ENCODE measurements at places on chromosomes 16 and 17. TPM values are rescaled to one million over a fixed set of nuclear protein-coding genes. Genes with fewer than 3 reads are reported as not detected.

The MRPL27 gene
- total RNA-seq = 29.4 TPM

The TIMP2 gene
- 6.7 TPM for total RNA-seq

DNA sequence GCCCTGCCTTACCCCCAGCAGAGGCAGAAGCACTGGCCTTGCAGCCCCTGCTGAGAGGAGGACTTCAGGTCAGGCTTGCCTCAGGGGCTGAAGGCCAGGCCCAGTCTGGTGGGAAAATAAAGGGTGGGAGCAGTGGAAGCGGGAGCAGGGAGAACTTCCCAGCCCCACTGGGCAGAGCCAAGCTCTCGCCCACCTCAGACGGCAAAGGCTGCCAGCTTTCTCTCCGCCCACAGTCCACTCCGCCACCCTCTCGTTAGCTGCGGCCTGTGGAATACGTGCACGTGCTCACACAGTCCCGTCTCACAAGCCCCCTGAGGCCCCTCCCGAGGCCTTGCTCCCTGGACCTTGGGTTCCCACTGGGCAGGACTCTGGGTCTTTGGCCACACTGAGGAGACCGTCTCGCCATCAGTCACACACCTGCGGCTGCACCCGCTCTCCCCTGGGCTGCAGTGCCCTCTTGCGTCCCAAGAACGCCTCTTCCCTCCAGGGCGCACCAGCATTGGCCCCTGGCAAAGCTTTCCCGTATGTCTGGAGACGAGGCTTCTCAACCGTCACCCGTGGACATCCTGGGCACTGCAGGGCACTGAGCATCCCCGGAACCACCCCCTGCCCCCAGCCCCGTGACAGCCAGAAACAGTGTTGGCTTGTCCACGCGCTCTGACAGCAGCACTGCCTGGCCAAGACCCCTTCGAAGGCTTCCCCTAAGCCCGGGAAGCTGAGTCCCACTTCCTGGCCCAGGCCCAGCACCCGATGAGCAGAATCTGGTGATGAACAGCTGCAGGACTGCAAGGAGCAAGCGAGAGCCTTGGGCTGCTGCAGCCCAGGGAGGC, 8.3 kb downstream of the MRPL28 start:
- peak; percentile 37 for DNase-seq
- H3K27me3 ChIP-seq = no peaks in the 10 kb centered on the region
- H3K4me1 ChIP-seq = peaks cover 8% of the 10 kb centered on the region
- H3K36me3 ChIP-seq = peaks cover 2% of the 10 kb centered on the region
- H3K27ac ChIP-seq = peak overlapping the region; percentile 59
- peak overlapping the region; percentile 7 for H3K4me3 ChIP-seq

- DNase-seq = no peak
- H3K36me3 ChIP-seq = no peaks in the 10 kb centered on the region
- no peaks in the 10 kb centered on the region for H3K4me1 ChIP-seq
- no peak overlapping the region for H3K27ac ChIP-seq
These were observed 257.3 kb upstream of the SALL1 start for GRCh38 chr16:51408357-51408756.

DNA sequence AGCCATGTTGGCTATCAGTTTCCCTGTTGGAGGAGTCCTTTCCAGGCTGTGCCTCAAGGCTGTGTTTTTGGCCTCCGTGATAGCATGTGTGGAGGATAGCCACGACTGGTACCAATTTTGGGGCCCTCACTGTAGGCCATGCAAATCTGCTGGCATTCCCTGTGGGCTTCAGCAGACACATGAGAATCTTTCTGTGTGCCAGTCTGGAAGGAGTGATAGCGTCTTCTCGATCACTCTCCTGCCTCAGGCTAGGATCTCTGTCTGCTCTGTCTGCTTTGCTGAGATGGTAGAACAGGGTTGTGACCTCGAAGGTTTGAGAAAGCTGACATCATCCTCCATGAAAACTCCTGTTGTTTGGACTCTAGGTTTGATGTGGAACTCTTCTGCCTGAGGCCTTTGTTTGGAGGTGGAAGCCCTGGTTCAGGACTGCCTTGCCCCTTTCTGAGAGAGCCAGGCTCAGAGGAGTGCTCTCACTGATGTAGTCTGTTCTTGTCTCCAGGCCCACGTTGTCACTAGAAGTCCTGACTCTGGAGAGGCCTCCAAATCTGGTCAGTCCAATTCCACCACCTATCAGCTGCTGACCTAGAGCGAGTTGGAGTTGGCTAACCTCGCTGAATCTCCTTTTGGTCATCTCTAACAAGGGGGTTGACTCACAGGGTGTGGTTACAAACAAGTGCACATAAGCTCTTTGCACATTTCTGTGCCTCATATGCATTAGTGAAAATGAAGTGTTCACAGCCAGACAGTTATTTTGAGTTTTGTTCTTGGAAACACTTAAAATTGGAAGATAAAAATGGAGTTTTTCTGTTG, 12.1 kb upstream of the EDC4 start:
- no peaks in the 10 kb centered on the region for H3K27me3 ChIP-seq
- peak overlapping the region; percentile 84 for H3K27ac ChIP-seq
- H3K36me3 ChIP-seq = no peaks in the 10 kb centered on the region
- H3K4me3 ChIP-seq = no peak overlapping the region

- no peaks in the 10 kb centered on the region for H3K36me3 ChIP-seq
- peak overlapping the region; percentile 96 for H3K27ac ChIP-seq
- H3K4me3 ChIP-seq = peak overlapping the region; percentile 52
- H3K4me1 ChIP-seq = peaks cover 67% of the 10 kb centered on the region
- no peak for DNase-seq
These were observed 80.0 kb downstream of the ANKRD11 start for GRCh38 chr16:89410322-89410721.

DNA sequence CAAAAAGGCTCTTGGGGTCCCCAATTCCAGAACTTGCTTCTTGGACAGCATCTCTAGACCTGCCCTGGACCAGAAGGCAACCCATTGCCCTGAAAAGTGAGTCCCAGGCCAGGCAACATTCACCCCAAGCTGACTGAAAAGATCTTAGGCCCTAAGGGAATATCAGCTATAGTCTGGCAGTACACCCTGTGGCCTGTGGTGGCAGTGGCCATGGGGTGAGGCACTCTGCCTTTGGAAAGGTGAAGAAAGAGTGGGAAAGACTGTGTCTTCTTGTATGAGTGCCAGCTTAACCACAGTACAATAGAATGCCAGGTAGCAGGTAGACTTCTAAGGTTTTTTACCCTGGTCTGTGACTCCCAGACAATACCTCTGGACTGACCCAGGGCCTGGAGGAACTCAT, 564.5 kb downstream of the CDH8 start:
- no peak overlapping the region for H3K4me3 ChIP-seq
- H3K27ac ChIP-seq = no peak overlapping the region
- DNase-seq = no peak
- H3K36me3 ChIP-seq = no peaks in the 10 kb centered on the region

DNA sequence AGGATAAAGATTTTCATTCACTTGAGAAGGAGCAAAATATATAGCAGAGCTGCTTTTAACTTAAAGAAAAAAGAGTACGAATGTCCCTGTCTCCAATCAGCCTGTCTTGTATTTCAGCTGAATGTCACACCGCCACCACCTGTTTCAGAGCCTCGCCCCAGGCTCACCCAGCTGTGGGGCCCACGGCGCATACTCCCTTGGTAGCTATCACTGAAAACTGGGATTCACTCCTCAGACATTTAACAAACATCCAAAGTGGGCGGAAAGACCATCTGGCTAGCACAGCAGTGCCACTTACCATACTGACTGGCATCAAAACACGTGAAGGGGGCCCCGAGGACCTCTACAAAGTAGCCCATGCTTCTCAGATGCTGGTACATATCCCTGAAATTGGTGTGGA, 25.4 kb upstream of the SLC38A8 start:
- DNase-seq = no peak
- no peak overlapping the region for H3K27ac ChIP-seq
- H3K4me3 ChIP-seq = no peak overlapping the region

DNA sequence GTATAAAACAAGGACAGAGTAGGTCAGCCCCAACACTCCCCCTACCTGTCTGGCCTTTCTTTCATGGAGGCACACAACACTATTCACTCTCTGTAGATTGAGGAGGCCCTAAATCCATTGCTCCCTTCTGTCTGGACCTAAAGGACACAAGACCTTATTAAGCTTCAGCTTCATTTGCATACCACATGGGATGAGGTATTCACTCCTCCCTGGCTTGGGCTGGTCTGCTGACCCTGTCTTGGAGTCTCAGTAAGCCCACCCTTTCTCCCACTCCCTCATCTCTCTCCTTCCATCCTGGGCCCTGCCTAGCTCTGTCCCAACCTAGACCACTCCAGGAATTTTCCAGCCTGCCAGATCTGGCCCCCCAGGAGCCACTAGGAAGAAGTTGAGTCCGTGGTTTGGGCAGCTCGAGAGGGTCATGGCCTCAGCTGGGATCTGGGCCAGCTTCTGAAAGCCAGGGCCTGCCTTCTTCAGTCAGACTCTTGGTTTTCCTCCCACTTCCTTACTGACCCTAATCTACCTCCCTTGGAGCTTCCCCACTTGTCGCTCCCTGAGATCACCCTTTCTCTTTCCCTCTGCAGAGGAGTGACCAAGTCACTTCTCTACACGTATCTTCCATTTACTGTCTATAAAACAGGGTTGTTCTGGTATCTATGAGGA, 6.5 kb upstream of the LLGL1 start:
- H3K27ac ChIP-seq = peak overlapping the region; percentile 53
- H3K27me3 ChIP-seq = no peaks in the 10 kb centered on the region
- no peak overlapping the region for H3K4me3 ChIP-seq
- H3K4me1 ChIP-seq = peaks cover 6% of the 10 kb centered on the region
- DNase-seq = no peak

- no peaks in the 10 kb centered on the region for H3K4me1 ChIP-seq
- H3K4me3 ChIP-seq = no peak overlapping the region
- H3K27me3 ChIP-seq = no peaks in the 10 kb centered on the region
These were observed 114.5 kb downstream of the ABCC6 start for GRCh38 chr16:16108759-16109158.

- peaks cover 5% of the 10 kb centered on the region for H3K4me1 ChIP-seq
- H3K4me3 ChIP-seq = no peak overlapping the region
- peak overlapping the region; percentile 71 for H3K27ac ChIP-seq
- no peaks in the 10 kb centered on the region for H3K27me3 ChIP-seq
- H3K36me3 ChIP-seq = peaks cover 4% of the 10 kb centered on the region
- no peak for DNase-seq
These were observed 7.2 kb upstream of the MFSD6L start for GRCh38 chr17:8806253-8806925.

DNA sequence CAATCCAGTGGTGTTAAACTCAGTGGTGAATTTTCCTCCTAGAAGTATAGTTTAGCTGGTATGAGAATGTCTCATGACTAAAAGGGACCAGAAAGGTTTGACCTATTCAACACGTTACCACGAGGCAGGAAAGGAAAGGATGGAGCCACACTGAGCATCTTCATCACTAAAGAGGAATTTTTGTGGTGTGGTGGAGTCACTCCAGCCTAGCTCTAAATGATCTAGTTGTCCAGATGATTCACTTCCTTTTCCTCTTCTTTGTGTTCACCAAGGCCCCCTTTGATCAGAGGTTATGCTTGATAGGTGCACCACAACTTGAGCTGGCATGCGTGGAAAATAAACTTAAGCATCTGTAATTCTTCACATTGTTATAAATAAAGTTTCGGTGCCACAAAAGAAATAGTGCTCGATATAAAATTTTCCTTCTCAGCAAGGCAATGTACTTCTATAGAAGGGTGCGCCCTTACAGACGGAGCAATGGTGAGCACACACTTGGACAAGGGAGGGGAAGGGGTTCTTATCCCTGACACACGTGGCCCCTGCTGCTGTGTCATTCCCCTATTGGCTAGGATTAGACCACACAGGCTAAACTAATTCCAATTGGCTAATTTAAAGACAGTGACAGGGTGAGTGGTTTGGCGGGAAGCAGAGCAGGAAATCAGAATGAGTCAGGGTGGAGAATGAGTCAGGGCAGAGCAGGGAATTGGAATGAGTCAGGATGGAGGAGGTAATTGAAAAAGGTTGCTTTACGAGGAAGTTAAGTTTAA, 254.6 kb downstream of the HS3ST3A1 start:
- no peaks in the 10 kb centered on the region for H3K36me3 ChIP-seq
- H3K4me3 ChIP-seq = no peak overlapping the region
- DNase-seq = no peak

GRCh38 chr17:1197781-1198490, 18.2 kb upstream of the ABR start:
- peak overlapping the region; percentile 70 for H3K4me3 ChIP-seq
- H3K36me3 ChIP-seq = no peaks in the 10 kb centered on the region
- peaks cover 25% of the 10 kb centered on the region for H3K4me1 ChIP-seq
- peak overlapping the region; percentile 21 for H3K27ac ChIP-seq
- H3K27me3 ChIP-seq = no peaks in the 10 kb centered on the region

DNA sequence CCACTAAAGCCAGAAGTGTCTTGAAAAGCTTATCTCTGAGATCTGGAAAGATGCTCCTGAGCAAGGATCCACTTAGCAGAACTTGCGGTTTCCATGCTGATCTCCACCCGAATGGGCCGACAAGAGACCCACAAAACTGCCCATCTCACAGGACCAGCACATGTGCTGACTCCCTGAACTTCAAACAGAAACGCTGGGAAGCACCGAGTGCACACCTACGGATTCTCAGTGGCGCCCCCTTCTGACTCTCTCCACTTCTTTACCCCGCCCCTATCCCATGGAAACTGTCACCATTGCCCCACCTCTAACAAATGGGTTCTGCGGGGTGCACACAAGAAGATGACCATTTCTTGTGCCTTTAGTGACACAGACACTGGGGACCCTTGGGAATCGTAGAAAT, 21.4 kb downstream of the CDRT4 start:
- H3K27me3 ChIP-seq = no peaks in the 10 kb centered on the region
- H3K27ac ChIP-seq = no peak overlapping the region
- H3K36me3 ChIP-seq = no peaks in the 10 kb centered on the region
- H3K4me1 ChIP-seq = peaks cover 8% of the 10 kb centered on the region
- no peak for DNase-seq

DNA sequence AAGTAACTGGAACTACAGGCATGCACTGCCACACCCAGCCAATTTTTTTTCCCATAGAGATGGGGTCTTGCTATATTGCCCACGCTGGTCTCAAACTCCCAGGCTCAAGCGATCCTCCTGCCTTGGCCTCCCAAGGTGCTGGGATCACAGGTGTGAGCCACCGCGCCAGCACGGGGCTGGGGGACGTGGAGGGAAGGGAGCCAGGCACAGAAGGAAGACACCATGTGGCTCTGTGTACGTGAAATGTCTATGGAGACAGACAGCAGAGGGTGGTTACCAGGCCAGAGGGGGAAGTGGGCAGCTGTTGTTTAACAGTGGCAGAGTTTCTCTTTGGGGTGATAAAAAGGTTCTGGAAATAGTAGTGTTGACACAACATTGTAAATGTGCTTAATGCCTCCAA, 4.6 kb upstream of the PIEZO1 start:
- peak overlapping the region; percentile 82 for H3K27ac ChIP-seq
- peaks cover 19% of the 10 kb centered on the region for H3K4me1 ChIP-seq
- no peaks in the 10 kb centered on the region for H3K36me3 ChIP-seq
- DNase-seq = no peak
